ENCODE measurements at places on chromosomes 1 and 21.
A peak's percentile ranks its signal among the peaks of the same experiment; 100 is the strongest.

DNA sequence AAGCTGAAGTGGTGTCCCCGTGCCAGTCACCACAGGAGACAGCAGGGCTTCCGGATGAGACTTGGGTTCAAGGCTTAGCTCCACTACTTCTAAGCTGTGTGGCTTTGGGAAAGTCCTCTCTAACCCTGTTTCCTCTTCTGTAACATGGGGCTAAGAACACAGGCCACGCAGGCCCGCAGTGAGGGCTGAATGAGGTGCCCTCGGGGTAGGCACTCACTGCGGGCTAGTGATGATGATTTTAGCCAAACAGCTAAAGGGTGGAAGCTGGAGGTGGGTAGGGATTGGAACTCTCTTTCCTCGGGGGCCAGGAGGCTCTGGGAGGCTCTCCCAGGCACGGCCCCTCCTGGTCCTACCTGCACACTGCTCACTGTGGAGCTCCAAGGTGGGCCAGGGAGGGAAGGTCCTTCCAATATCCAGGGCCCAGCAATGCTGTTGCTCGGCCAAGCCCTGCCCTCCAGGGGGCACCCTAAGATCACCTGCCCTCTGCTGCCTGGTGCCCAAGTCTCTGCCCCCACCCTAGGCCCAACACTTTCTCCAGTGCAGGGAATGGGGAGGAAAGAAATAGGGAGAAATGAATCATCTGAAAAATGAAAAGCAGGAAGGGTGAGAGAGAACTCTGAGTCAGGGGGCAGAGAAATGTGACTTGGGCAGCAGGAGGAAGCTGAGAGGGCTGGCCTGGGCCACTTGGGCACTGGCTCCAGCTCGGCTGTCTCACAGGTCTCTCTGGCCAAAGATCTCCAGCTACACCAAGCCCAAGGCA is 19.2 kb upstream of the EVA1B start:
- DNase-seq = peak; percentile 39

- no peak for DNase-seq
Measured at GRCh38 chr1:222970711-222971110, 155.9 kb downstream of the DISP1 start.

GRCh38 chr1:203410182-203410900 is 59.4 kb upstream of the FMOD start:
- no peak for DNase-seq

- no peak for DNase-seq
Measured at GRCh38 chr1:14184454-14184853, 414.0 kb upstream of the KAZN start.

GRCh38 chr1:182126272-182126800 is 64.8 kb upstream of the ZNF648 start:
- no peak for DNase-seq

- no peak for DNase-seq
Measured at GRCh38 chr1:41041614-41042270, 20.2 kb upstream of the SLFNL1 start.

DNA sequence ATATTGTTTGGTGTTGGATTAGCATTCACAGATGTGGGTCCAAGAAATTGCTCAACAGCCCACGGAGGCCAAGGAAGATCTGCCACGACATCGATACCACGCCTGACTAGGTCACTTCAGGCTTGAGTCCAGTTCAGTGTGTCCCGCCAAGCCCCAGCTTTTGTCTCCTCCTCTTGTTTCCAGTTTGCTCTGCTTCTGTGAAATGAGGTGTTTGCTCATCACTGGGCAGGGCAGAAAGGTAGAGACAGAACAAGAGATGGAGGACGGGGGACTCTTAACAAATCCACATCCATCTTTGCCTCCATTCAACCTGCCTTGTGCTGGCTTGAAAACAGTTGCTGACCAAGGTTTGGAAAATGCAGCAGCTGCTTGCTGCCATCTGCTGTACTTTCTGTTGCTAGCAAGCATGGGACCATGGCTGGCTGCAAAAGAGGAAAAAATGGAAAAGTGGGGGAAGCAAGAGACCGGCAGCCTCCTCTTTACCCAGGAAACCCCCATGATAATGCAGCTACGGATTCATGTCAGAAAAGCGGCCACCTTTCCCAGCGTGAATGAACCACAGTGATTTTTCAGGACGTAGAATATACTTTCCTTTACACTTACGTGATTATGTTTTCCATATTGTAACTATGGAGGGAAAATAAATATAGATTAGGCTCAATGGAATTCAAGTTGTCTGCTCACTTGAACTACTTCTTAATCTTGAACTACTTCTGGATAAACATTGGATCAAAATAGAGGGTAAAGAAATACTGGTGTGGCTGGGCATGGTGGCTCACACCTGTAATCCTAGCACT is 80.2 kb upstream of the GREM2 start:
- peak; percentile 13 for DNase-seq

DNA sequence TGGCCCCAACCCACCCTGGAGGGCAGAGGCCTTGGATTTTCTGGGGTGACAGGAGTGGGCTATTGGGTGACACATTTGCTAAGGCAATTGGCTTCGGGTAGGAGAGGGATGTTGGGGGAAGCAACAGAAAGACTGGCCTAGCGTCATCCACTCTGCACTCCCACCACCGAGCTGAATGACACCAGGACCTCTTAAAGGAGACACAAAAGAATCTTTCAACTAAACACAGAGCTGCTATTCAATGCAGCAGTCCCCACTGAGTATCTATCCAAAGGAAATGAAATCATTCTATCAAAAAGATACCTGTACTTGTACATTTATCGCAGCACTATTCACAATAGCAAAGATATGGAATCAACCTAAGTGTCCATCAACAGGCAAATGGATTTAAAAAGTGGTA is 6.2 kb downstream of the TFF2 start:
- DNase-seq = no peak

DNA sequence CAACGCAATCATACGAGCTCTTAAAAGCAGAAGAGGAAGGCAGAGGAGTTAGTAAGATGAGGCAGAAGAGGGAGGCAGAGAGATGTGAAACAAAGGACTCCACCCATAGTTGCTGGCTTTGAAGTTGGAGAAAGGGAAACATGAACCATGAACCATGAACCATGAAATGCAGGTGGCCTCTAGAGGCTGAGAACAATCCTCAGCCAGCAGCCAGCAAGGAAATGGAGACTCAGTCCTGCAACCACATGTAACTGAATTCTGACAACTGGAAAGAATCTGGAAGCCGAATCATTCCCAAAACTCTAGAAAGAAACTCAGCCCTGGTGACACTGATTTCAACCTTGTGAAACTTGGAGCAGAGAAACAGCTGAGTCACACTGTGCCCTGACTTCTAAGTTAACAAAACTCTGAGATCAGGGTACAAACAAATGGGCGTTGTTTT is 10.1 kb downstream of the DIPK1A start:
- no peak for DNase-seq

- DNase-seq = no peak
Measured at GRCh38 chr1:184770181-184770979, 15.7 kb upstream of the EDEM3 start.

DNA sequence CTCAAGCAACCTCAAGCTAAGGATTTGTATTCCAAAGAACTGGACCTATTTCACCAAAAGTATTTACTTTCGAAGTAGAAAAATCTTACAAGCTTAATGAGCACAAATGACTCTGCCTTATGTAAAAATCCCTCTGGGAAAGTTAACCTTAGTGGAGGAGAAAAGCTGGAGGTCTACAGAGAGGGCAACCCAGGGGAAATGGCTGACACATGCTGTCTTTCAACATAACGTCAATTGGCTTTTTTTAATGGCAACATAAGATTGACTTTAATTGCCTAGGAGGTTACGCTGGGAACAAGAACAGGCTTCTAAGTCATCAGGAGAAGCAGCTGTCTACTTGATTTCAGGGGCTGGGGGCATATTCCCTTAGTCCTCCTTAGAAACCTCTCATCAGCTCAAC is 52.3 kb downstream of the UTP25 start:
- DNase-seq = no peak

- DNase-seq = no peak
Measured at GRCh38 chr1:48678710-48679505, 97.8 kb downstream of the BEND5 start.

DNA sequence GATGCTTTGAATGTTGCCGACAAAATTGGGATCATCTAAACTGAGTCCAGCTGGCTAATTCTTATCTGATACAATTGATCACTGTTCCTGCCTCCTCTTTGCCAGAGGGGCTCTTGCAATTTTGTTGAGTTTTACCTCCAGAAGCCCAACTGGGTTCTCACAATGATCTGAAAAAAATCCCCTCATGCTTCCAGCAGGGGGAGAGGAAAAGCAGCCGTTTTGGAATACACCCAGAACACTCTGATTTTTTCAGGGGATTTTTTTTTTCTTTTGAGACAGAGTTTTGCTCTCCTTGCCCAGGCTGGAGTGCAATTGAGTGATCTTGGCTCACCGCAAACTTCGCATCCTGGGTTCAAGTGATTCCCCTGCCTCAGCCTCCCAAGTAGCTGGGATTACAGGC is 13.9 kb upstream of the RERE start:
- DNase-seq = no peak

GRCh38 chr1:16982902-16983301 is 2.5 kb upstream of the MFAP2 start:
- DNase-seq = no peak

DNA sequence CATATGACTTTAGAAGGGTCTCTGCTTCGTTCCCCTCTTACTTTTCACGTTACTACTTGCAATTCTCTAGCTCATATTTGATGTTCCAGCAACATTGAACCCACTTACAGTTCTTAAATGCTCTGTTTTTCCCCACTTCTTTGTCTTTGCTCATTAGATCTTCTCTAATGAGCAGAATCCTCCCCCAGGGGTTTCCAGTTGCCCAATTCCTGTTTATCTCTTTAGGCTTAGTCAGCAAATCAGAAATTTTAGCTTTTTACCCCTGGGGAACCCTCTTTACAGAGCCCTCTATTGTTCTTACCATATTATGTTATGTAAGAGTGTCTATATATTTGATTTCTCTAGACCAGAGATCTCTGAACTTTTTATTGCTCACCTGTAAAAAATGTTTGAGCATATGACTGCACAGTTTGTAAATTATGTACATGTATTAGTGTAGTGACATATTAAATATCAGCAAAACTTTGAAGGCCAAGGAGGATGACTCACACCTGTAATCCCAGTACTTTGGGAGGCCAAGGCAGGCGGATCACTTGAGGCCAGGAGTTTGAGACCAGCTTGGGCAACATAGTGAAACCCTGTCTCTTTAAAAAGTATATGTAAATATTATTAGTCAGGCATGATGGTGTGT is 71.4 kb downstream of the FNBP1L start:
- no peak for DNase-seq

DNA sequence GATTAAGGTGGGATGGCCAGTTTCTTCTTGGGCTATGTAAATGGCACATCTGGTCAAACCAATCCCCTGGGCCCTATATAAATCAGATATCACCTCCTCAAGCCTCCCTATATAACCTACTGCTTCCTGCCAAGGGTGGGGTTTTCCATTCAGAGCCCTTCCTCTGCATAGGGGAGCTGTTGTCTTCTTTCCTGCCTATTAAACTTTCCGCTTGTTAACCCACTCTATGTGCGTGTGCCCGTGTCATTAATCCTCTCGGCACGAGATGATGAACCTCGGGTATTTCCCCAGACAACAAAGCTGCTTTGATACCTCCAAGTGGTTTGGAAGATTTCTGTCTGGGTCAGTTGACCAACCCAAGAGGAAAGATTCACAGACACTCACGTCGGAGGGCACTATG is 19.3 kb upstream of the SERTAD4 start:
- DNase-seq = no peak

DNA sequence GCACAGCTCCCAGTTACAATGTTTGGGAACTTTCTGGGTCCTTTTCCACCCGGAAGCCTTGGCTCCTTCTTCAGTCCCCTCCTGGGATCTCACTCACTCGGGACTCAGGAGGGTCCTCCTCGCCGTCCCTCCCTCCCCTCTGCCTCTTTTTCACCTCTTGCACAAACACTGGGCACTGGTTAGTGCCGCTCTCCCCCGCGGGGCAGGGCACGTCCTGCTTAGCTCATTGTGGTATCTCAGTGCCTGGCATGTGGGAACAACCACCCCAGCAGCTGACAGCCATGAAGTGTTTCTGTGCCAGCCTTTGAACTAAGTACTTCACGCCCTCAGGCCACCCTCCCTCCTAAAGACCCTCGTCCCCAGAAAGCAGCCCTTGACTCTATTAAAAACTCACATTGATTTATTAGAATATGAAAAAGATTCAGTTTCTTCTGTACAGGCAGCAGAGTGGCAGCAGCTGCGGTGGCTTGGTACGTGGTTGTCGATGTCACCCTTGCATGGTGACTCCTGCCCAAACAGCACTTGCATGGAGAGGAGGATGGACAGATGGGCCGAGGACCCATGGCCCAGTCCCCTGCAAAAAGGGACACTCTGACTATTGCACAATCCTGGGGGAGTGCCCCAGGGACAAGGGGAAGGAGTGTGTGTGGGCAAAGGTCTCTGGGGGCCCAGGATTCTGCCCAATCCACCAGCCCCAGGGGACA is 56.3 kb downstream of the SLC9A1 start:
- DNase-seq = no peak

- DNase-seq = no peak
Measured at GRCh38 chr1:25134307-25134706, 98.0 kb downstream of the SYF2 start.

DNA sequence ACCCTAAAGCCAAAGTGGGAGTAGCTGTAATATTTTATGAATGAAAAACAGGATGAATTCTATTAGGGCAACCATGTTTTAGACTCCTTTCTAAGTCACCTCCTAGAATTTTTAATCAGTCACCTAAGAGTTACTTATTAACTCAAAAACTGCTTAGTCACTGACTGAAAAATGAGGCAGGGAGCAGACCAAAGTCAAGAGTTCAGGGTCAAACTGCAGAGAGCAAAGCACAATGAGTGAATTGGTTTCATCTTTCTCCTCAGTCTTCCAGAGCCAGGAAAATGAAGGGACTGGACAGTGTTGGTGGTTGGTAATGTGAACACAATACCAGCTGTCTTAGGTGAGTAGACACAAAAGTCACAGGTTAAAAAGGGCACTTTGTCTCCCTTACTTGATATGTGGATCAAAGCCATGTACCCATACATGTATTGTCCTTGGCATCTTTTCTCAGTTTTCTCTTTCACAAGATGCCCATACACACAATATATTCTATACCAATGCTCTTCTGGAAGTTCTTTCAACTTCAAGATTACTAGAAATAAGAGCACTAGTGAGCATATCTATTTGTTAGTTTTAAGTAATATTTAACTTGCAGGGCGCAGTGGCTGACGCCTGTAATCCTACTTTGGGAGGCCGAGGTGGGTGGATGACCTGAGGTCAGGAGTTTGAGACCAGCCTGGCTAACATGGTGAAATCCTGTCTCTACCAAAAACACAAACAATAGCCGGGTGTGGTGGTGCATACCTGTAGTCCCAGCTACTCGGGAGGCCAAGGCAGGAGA is 42.2 kb downstream of the ATP1B1 start:
- DNase-seq = no peak

- peak; percentile 87 for DNase-seq
Measured at GRCh38 chr21:29195981-29196669, 65.7 kb downstream of the MAP3K7CL start.

- no peak for DNase-seq
Measured at GRCh38 chr1:117365350-117366176, 1.7 kb upstream of the MAN1A2 start.

DNA sequence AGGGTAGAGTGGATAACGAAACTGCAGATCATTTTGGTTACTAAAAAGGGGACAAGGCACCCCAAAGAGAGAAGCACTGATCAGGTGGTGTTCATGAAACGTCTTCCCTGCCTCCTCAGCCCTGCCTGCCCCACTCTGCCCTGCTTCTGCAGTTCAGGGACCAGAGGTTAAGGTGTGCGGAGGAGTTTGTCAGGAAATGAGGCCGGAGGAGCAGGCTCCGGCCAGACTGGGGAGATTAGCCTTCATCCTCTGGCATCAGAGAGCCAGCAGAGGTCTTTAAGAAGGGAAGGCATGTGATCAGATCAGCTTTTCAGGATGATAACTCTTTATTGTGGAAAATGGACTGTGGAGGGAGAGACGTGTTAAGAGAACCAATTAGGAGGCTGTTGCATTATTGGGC is 291.9 kb upstream of the NR5A2 start:
- no peak for DNase-seq
